ENCODE measurements at places on chromosomes 4 and X.
A peak's percentile ranks its signal among the peaks of the same experiment; 100 is the strongest.

- no peak for DNase-seq
These were observed 516.5 kb upstream of the CNKSR2 start for GRCh38 chrX:20857746-20858145.

GRCh38 chrX:130079824-130080406 lies 30.4 kb downstream of the ELF4 start:
- peak; percentile 38 for DNase-seq

GRCh38 chr4:54658252-54659093 lies 716 bp downstream of the KIT start:
- no peak for DNase-seq

- no peak for DNase-seq
These were observed 124.1 kb upstream of the WDR1 start for GRCh38 chr4:10240691-10241090.

- DNase-seq: no peak
These were observed 95.3 kb upstream of the IL1RAPL1 start for GRCh38 chrX:28491941-28492340.

- DNase-seq: no peak
These were observed 350.3 kb downstream of the NR3C2 start for GRCh38 chr4:148091896-148092295.

DNA sequence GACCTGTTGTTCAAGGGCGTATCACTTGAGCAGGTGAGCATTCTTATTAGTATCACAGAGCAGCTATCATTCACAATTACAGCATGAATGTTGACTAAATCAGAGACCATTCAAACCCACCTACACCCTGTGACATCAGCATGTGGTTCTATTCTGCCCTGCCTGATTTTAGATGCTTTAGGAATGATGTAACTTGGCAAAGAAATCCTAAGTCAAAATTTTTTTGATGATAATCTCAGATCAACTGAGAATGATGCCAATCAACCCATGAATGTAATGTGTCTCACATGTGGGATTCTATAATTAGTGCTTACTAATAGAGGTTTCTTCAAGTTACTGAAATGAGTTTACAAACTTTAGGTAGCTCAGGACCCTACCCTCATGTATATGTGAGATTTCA lies 13.4 kb upstream of the CHIC2 start:
- DNase-seq: no peak

GRCh38 chr4:180296036-180296599 lies 1947.1 kb upstream of the TENM3 start:
- no peak for DNase-seq

- DNase-seq: no peak
These were observed 7.0 kb upstream of the ATP6AP2 start for GRCh38 chrX:40573763-40574162.

DNA sequence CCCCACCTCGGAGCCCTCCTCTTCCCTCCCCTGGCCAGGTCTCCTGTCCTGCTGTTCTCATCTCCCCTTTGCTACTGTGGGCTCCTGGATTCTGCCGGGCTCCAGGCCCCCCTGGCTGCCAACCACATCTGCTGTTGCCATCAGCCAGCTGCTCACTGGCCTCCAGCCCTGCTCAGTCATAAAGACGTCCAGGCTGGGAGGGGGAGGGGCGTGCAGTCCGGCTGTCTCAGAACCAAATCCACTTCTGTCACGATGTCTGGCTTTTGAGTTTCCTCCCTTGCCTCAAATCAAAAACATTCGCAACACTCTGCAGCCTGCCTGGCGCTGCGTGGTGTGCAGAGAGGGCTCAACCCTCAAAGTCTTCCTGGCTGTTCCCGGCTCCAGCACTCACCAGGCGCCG lies 7.1 kb downstream of the RASL11B start:
- no peak for DNase-seq

GRCh38 chrX:47179221-47179927 lies 14.3 kb upstream of the UBA1 start:
- DNase-seq: no peak

- no peak for DNase-seq
These were observed 182.1 kb upstream of the NUDT6 start for GRCh38 chr4:123104310-123105025.

- no peak for DNase-seq
These were observed 175.0 kb upstream of the EPHA5 start for GRCh38 chr4:65845199-65845773.

DNA sequence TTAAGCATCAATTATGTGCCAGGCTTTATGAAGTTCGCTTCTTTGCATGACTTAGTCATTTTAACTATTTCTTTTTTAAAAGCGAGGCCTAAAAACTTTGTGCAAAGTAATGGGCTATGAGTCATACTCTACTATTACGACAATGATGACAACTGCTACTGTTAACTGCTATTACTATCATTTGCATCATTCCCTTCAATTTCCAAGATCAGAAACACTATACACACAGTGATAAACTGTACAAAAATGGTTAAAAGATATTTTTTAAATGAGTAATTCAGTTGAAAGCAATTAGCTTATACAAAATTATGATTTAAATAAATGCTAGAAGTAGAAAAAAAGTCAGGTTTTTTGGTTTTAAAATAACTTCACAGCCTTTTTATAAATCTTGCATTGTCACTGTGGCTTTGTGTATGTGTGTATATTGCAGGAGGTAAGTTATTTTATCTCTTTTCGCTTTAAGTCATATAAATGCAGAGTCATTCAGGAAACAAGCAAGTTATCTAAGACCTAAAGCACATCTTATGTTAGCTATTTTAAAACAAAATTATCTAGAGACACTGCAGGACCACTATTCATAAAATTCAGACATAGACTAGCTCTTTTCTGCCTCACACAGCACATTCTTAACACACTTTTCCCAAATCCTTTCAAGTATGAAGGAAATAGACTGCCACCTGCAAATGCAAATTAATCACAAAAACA lies 18.5 kb upstream of the CXCL3 start:
- DNase-seq: no peak

DNA sequence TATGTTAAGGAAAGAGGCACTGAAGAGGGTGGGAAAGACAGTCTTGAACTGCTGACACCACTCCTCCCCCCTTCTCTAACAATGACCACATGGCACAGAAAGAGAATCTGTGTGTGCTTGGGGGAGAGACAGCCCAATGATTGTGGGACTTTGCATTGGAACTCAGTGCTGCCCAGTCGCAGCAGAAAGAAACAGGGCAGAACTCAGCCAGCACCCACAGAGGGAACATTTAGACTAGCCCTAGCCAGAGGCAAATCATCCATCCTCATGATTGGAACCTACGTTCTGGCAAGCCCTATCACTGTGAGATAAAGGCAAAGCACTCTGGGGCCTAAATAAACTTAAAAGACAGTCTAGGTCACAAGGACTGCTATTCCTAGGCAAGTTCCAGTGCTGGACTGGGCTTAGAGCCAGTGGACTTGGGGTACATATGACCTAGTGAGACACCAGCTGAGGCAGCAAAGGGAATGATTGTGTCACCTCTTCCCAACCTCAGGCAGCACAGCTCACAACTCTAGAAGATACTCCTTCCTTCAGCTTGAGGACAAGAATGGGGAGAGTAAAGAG lies 132.8 kb upstream of the S100G start:
- DNase-seq: no peak

DNA sequence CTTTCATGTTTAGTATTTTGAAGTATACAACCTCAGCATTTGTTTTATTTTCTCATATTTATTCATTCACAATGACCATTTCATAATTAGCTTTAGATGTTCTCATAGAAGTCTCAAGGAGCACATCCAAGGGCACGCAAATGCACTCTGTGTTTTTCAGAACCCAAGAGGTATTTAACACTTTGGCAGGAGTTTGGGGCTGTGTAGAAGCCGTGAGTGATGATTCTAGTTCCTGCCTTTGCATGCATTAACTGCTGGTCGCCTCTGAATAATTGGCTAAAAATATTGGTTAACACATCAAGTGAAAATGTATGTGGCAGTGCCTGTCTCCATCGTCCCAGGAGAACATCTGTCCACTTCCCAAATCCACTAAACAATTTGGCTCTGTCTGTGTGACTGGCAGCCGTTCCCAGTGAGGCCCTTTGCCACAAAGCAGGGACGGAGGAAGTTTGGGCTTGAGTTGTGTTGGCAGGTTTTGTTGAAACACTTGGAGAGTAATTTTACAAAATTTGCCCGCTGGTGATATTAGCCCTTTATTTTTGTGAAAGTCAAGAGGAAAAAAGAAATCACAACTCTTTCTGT lies 730.7 kb upstream of the SLIT2 start:
- DNase-seq: no peak

GRCh38 chr4:804804-805203 lies 21.1 kb downstream of the CPLX1 start:
- no peak for DNase-seq

- DNase-seq: no peak
These were observed 105.8 kb upstream of the DCLK2 start for GRCh38 chr4:149972407-149972806.

DNA sequence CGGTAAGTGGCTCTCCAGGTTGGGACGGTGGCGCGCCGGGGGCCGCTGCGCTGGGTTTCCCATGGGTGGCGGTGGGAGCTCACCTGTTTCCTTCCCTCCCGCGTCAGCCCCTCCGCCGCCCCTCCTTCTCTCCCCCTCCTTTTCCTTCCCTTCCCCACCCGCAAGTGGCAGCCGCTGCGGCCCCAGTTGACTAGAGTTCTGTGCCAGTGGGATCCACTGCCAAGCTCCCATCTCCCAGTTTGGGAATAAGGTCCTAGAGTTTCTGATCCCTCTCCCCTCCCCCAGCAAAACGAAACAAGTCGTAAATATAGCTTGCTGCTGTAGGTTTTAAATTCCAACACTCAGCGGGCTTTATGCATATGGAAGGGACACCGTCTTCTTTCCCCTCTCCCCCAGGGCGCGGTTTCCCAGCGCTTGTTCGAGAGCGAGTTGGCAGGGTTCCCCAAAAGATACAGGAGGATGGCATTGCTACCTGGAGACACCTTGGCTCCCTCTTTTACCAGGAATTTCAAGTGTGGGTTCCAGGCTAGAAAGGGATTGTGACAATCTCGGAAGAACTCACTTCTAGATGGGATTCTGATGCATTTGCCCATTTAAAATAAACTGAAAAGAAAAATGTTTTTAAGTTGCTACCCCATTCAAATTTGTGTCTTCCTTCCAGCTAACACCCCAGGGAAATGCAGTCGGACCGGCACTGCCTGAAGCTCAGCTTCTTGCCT lies 1.2 kb downstream of the TLL1 start:
- DNase-seq: no peak

DNA sequence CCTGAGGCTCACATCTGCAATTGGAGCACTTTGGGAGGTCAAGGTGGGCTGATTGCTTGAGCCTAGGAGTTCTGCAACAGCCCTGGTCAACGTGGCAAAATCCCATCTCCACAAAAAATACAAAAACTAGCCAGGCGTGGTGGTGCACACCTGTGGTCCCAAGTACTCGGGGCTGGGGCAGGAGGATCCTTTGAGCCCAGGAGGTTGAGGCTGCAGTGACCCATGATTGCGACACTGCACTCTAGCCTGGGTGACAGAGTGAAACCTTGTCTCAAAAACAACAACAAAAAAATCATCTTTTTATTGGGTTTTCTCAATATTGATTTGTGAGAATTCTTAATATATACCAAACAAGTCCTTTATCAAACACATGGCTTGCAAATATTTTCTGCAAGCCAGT lies 64.9 kb downstream of the ANKRD17 start:
- no peak for DNase-seq

GRCh38 chr4:171759274-171759673 lies 53.9 kb upstream of the GALNTL6 start:
- no peak for DNase-seq

DNA sequence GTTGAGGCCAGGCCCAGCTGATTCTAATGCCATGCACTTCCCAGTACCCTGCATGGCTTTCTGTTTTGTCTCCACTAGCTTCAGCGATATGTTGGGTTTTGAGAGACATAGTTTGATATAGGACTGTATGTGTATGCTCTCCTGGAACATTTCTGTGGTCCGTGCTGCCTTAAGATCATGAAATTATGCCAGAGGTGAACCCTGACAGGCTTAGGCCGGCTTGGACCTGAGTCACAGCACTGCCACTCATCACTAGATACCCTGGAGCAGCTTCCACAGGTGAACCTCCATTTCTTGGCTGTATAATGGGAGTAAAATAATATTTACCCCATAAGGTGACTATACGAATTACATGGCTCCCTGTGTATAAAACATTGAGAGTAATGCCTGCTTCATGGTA lies 6.4 kb downstream of the SGMS2 start:
- no peak for DNase-seq

GRCh38 chrX:23008431-23009099 lies 8.8 kb downstream of the DDX53 start:
- DNase-seq: no peak

GRCh38 chr4:167964766-167965373 lies 127.5 kb upstream of the ANXA10 start:
- DNase-seq: no peak

- no peak for DNase-seq
These were observed 8.0 kb downstream of the MAN2B2 start for GRCh38 chr4:6582889-6583490.

DNA sequence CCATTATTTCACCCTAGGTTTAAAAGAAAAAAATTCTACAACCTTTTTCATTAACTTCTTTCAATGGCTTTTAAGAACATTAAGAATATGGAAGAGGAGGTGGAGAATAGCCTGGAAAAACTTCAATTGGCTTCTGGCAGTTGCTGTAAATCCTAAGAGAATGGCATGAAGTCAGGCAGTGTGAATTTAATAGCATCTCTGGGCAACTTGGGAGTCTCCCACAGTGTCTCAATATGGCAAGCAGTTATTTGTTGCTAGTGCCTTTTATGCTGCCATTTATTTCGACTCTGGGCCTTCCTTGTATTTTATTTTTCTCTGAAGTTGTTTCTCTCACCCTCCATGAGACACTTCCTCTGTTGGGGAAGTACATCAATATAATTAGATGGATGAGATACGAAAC lies 322.1 kb downstream of the CBLL2 start:
- no peak for DNase-seq

- DNase-seq: no peak
These were observed 58.9 kb downstream of the TMEM154 start for GRCh38 chr4:152620915-152621314.

DNA sequence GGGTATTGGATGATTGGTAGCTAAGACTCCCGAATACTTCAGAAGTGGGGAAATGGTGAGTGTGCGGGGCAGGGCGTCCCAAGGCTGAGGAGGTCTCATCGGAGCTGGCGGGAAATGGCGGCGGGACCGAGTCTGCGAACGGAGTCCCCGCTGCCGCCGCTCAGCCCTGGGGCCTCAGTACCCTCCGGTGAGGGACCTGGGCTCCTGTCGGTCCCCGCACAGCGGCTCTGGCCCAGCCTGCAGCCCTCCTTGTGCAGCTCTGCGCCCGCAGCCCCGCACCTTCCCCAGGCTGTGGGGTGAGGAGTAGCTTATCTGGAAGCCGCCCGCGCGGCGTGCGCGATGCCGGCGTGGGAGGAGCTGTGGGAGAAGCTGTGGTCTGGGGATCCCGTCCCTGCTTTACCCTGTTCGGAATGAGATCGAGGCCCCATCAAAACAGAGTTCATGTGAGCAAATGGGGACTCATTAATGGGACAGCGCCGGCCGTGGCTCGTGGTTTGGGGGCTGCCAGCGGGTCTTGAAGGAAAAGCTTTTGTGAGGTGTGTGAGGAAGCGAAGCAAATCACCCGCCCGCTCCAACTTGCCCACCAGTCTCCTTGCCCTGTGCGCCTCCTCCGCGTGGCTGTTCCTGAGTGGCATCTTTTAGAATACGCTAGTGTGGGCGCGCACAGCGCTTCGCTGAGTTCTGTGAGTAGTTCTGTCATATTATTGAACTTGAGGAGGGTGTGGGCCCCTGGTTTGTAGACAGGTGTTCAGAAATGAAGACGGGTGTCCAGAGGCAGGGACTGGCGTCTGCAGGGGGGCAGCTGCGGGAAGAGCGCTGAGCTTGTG lies 531 bp downstream of the ZNF141 start:
- peak; percentile 63 for DNase-seq

- DNase-seq: no peak
These were observed 134.5 kb upstream of the SPRY1 start for GRCh38 chr4:123262080-123262479.

Data from stimulated activated CD4-positive, alpha-beta T cell treated with anti-CD3 and anti-CD28 coated beads, TNF-alpha, amount 100 ng/mL, for 24 hours (primary cell).